SJSA1 (cell line): ENCODE measurements at places on chromosomes 2 and 18. TPM values are rescaled to one million over a fixed set of nuclear protein-coding genes. Genes with fewer than 3 reads are reported as not detected.

Gene MBD5
- 6.5 and 12.6 TPM in 2 replicates for total RNA-seq

Gene SERPINB2
- total RNA-seq: 0.74 TPM in 1 of 2 replicates, not detected in the other

DNA sequence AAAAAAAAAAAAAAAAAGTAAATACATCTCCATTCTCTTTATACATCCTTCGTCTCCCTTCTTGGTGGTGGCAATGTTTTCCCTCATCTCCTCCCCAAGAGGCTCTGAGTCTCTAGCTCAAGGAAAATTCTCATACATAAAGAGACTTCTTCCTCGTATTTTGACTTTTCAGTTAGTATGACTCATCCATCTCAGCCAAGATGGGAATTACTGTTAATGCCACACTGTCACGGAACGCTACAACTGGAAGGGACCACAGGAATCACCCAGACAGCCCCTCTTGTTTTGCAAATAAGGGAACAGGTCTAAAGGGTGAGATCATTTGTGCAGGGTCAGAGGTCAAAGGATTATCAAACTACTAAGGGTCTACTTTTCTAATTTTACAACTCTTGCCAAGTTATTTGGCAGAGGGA lies 19.5 kb downstream of the NFE2L2 start:
- peak; percentile 97 for DNase-seq

Gene UGT1A9
- total RNA-seq: not detected in 2 replicates

- no peak for DNase-seq
Measured at GRCh38 chr2:55025082-55025481, 25.2 kb downstream of the RTN4 start.

- DNase-seq: no peak
Measured at GRCh38 chr2:121000804-121001203, 265.1 kb downstream of the GLI2 start.

- peak; percentile 71 for DNase-seq
Measured at GRCh38 chr2:36530178-36530982, 67.6 kb downstream of the FEZ2 start.

DNA sequence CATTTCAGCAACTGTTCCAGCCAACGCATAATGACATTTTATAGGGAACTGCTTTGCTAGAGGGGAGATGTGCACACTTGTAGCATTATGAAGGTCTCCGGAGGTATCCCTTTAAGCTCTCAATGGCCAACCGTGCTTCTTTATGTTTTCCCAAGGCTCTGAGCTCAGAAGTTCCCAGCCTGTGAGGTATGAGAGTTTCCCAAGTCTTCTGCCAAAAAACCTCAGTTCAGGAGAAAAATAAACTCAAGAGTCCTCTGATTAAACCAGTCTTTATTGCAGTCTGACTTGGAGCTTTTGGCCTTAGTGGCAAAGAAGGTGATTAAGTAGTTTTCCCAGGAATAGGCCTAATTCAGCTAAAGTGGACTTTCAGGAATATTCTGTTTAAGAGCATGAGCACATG lies 35.4 kb upstream of the ZNF532 start:
- DNase-seq: no peak

DNA sequence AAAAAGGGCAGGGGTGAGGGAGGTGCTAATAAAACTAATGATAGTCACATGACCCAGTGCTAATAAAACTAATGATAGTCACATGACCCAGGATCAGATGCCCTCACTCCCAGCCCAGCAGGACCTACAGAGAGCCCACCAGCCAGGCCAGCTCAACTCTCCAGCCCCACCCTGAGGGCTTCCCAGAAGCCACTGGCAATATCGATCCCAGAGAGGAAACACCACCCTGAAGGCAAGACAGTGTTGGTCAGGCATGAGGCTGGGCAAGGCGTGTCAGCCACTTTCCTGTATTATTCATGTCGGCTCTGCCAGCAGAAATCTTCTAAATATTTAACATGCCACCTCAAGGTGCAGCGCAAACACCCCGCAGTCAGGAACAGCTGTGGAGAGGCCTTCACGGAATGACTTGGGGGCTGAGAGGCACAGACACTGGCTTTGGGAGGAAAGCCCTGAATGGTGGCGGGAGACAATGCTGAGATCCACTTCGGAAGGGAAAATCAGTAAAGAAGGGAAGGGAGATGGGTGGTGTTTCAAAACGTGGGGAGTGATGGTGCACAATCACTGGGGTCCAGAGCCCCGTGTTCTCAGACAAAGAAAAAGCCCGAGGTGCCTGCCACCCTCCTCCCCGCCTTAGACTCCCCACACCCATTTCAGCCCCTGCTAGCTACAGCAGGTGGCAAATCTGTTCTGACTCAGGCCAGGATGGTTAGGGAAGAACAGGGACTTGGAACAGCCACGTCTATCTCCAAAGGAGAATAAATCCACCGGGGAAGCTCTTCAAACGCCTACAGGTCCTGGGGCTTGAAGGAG lies 1.4 kb downstream of the REEP1 start:
- DNase-seq: no peak

DNA sequence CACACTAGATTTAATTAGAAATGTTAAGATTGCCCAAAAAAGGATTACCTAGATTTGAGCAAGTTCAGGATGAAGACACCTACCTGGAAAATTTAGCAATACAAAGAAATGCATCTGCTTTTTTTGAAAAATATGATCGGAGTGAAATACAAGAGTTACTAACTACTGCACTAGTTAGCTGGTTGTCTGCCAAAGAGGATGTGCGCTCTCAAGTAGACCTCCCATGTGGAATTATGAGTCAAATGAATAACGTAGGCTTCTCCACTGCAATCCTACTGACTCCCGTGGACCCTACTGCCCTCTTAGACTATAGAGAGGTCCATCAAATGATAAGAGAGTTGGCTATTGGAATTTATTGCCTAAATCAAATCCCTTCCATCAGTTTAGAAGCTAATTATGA lies 2.0 kb downstream of the ANKAR start:
- peak; percentile 64 for DNase-seq

Gene SULT1C3
- not detected in 2 replicates for total RNA-seq

DNA sequence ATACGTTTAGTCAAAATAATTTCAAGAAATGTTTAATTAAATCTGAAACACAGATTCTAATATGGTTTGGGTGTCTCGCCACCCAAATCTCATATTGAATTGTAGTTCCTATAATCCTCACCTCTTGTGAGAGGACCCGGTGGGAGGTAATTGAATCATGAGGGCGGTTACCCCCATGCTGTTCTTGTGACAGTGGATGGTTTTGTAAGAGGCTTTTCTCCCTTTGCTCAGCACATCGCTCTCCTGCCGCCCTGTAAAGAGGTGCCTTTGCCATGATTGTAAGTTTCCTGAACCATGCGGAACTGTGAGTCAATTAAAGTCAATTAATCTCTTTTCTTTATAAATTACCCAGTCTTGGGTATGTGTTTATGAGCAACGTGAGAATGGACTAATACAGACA lies 1045.1 kb upstream of the POU3F3 start:
- no peak for DNase-seq

GRCh38 chr2:25981596-25982272 lies 563 bp downstream of the KIF3C start:
- DNase-seq: no peak

GRCh38 chr2:195359043-195359735 lies 297.8 kb upstream of the SLC39A10 start:
- no peak for DNase-seq

- DNase-seq: no peak
Measured at GRCh38 chr2:20430035-20430434, 16.8 kb upstream of the RHOB start.

Gene ZNF804A
- total RNA-seq: 8.0 and 12.1 TPM in 2 replicates

GRCh38 chr18:63888470-63889190 lies 1.1 kb downstream of the SERPINB2 start:
- no peak for DNase-seq
